ENCODE measurements at places on chromosomes 6 and 20.

DNA sequence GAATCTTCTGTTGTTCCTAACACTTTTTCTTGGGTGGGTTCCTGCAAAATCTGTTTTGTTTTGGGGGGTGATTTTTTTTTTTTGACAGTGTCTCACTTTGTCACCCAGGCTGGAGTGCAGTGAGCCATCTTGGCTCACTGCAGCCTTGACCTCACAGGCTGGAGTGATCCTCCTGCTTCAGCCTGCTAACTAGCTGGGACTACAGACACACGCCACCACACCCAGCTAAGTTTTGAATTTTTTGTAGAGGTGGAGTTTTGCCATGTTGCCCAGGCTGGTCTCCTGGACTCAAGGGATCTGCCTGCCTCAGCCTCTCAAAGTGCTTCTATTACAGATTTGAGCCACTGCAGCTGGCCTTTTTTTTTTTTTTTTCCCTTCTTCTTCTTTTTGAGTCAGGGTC, 60.5 kb upstream of the SNAP91 start:
- H3K27me3 ChIP-seq = no peaks in the 10 kb centered on the region
- no peak overlapping the region for H3K27ac ChIP-seq
- H3K4me3 ChIP-seq = no peak overlapping the region
- no peaks in the 10 kb centered on the region for H3K36me3 ChIP-seq

DNA sequence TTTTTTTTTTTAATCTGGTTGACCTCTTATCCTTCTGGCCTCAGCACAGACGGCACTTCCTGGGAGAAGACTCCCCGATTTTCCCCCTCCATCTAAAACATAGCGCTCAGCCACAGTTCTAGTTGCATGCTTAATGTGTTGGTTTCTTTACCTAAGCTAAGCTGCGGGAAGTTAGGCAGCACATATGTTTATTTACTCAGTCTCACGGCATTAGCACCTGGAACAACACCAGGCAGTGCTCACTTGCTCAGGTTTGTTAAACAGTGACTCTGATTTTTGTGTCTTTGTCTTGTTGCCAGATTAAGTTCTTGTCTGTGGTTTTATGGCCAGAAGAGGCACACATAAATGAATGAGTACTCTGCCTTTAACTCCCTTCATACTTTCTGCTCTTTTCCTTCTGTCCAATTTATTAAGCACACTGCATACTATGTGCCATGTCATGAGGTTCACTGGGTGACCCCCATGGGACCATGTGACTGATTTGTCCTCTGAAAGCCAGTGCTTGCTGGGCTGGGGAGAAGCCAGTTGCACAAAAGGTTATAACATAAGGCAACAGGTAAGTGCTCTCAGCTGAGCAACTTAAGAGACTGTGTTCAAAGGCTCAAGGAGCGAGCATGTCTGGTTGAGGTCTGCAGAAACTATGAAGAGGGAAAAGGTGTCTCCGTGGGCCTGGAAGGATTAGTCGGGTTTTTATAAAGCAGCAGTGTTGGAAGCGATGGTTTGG, 93.6 kb downstream of the RPP40 start:
- peaks cover 22% of the 10 kb centered on the region for H3K4me1 ChIP-seq
- H3K36me3 ChIP-seq = peaks cover 12% of the 10 kb centered on the region
- no peaks in the 10 kb centered on the region for H3K27me3 ChIP-seq
- H3K4me3 ChIP-seq = no peak overlapping the region
- no peak overlapping the region for H3K27ac ChIP-seq

DNA sequence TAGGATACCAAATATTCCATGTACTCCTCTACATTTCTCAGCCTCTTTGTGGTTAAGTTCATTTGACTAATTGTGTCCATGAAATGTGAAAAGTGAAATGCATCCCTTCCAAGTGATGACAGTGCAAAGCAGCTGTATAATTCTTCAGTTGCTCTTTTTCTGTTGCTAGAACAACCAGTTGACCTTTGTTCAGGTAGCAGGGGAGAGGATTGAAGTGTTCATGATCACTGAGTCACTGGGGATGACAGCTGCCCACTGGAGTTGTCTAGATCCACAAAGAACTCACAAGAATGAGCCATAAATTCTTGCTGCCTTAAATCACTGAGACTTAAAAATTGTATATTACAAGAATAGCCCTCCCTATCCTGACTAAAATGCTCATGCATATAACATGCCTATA, 254.6 kb downstream of the EPHA7 start:
- no peaks in the 10 kb centered on the region for H3K27me3 ChIP-seq
- DNase-seq = no peak
- H3K4me1 ChIP-seq = no peaks in the 10 kb centered on the region
- no peaks in the 10 kb centered on the region for H3K36me3 ChIP-seq
- no peak overlapping the region for H3K27ac ChIP-seq

DNA sequence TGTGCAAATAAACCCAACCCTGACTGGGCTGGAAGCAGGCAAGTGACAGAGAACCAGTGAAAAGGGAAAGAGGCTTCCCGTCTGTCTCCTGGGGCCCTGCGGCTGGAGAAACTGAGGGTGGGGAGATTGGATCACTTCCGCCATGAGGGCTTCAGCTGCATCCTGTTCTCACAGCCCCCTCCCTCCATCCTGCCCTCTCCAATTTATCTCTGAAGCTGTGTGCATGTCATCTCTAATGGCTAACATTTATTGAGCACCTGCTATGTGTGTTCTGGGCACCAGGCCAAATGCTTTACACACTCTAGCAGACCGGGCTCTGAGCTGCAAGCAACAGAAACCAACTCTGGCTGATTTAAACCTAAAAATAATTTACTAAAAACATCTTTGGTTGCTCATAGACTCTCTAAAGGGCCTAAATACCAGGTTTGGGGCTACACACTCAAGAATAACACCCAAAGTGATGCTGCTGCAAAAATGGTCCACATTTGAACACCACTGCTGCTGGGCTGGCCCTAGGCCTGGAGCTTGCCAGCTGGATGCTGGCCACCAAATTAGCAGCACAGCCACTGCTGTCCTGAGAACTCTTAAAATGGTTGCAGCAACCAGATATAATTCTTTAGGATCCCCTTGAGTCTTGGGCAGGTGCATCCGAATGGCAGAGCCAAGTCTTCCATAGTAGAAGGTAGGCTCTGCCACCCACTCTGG, 123.6 kb upstream of the LRFN2 start:
- no peaks in the 10 kb centered on the region for H3K4me1 ChIP-seq
- no peak overlapping the region for H3K27ac ChIP-seq
- H3K4me3 ChIP-seq = no peak overlapping the region

DNA sequence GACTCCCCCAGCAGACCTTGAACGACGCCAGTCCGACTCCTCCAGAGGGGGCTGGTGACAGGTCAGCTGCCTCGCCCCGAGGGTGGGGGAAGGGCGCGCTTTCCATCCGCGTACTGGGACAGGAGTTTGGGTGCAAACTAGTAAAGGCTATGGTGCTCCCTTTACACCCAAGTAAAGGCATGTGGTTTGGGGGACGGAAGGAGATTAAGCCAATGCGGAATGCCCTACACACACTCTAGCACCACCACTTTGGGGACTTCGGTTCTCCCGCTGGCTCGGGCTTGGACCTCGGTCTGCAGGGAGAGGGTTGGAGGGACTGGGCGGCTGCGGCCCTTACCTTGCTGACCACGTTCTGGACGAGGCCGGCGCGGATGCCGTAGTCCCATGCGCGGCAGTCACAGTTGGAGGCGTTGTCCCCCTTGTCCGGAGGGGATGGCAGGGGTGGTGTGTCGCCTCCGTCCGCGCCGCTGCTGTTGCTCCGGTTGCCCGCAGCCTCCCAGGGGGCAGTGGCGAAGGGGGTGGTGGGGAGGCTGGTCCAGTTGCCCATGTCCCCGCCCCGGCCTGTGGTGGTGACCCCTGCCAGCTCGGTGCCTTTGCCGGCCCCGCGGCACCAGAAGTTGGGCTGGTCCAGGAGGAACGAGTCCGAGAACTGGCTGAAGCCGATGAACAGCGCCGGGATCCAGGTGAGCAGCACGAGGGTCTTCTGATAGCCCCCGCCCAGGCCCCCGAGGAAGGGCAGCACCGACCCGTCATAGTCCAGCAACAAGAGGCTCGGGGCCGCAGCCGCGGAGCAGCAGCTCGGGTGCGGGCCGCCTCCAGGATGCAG, 1.1 kb downstream of the SLC22A23 start:
- peak overlapping the region; percentile 68 for H3K4me3 ChIP-seq
- H3K4me1 ChIP-seq = peaks cover 2% of the 10 kb centered on the region
- no peaks in the 10 kb centered on the region for H3K36me3 ChIP-seq
- DNase-seq = no peak
- peak overlapping the region; percentile 18 for H3K27ac ChIP-seq
- H3K27me3 ChIP-seq = no peaks in the 10 kb centered on the region

DNA sequence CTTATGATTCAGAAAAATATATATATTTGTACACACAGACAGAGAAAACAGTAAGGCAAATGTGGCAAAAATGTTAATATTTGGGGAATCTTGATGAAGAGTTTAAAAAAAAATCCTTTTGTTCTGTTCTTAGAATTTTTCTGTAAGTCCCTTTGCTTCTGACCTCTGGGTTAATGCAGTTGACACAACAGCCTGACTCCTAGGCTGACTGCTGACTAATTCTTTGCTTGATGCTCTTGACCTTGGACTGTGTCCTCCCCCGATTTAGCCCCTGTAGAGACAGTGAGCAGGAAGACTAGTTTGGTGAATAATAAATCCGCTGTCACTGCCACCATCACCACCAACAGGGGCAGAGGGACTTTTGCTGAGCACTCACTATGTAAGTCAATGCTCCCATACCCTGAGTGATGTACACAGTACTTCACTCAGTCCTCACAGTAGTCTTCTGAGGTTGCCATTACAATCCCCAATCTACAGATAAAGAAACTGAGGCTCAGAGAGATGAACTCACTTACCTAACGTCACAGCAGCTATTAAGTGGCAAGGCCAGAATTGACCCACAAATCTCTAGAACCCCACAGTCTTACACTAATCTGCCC, 71.7 kb downstream of the SNX5 start:
- H3K4me3 ChIP-seq = no peak overlapping the region
- H3K27ac ChIP-seq = no peak overlapping the region

GRCh38 chr6:62707156-62707555, 421.1 kb upstream of the KHDRBS2 start:
- no peak overlapping the region for H3K27ac ChIP-seq
- no peaks in the 10 kb centered on the region for H3K27me3 ChIP-seq
- no peaks in the 10 kb centered on the region for H3K4me1 ChIP-seq
- no peaks in the 10 kb centered on the region for H3K36me3 ChIP-seq

GRCh38 chr6:147108259-147108910, 95.8 kb upstream of the STXBP5 start:
- no peak overlapping the region for H3K4me3 ChIP-seq
- H3K27me3 ChIP-seq = no peaks in the 10 kb centered on the region
- no peak overlapping the region for H3K27ac ChIP-seq
- no peak for DNase-seq
- no peaks in the 10 kb centered on the region for H3K36me3 ChIP-seq

DNA sequence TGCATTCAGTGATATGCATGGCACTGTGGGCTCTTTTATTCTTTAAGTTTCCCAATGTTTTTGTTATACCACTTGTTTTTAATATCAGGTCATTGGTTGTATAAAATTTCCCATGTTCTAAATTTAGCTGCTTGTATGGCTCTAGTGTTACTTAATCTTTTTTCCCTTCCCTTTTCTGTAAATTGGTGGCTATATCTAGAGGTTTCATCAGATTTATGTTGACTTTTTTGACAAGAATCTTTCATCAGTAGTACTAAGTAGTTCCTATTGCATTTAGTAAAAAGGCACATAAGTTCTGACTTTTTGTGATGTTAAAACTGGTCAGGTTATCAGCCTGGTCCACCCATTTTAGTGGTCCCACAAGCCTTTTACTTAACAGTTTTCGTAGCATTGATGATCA, 51.1 kb downstream of the MMS22L start:
- H3K27me3 ChIP-seq = no peaks in the 10 kb centered on the region
- no peak overlapping the region for H3K4me3 ChIP-seq
- no peaks in the 10 kb centered on the region for H3K4me1 ChIP-seq
- DNase-seq = no peak
- no peak overlapping the region for H3K27ac ChIP-seq
- H3K36me3 ChIP-seq = peaks cover 53% of the 10 kb centered on the region

DNA sequence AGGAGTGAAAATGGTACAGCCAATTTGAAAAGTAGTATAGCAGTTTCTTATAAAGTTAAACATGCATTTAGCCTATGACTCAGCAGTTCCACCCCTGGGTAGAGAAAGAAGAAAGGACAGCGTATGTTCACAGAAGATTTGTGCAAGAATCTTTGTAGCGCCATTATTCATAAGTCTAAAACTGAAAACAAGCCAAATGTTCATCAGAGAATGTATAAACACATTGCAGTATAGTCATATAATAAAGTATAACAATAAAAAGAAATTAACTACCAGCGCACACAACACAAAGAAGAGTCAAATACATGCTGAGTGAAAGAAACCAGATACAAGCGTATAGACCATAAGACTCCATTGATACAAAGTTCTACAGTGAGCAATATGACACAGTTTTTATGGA, 294.0 kb downstream of the SAMD5 start:
- H3K4me1 ChIP-seq = no peaks in the 10 kb centered on the region
- H3K4me3 ChIP-seq = no peak overlapping the region
- no peaks in the 10 kb centered on the region for H3K36me3 ChIP-seq
- H3K27me3 ChIP-seq = no peaks in the 10 kb centered on the region

DNA sequence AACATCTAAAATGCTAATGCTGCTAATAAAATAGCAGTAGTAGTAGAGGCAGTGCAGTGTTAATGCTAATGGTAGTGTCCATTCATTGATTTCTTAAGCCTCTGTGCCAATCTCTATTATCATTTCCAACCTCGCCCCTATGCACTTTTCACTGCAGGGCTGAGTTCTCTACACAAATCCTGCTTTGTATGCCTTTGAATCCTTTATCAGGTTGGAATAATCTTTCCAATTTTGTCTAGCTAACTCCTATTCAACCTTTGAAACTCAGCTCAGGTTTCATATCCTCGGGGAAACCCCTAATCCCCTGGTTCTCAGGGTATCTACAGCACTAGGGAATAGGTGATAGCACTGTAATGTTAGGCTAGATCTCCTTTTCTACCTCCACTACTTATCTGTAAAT, 284.0 kb upstream of the RUNX2 start:
- H3K4me1 ChIP-seq = peaks cover 1% of the 10 kb centered on the region
- H3K27ac ChIP-seq = no peak overlapping the region
- no peak for DNase-seq
- no peak overlapping the region for H3K4me3 ChIP-seq
- no peaks in the 10 kb centered on the region for H3K27me3 ChIP-seq

All from RWPE2 (cell line).